ENCODE measurements at places on chromosomes 3 and 15.

DNA sequence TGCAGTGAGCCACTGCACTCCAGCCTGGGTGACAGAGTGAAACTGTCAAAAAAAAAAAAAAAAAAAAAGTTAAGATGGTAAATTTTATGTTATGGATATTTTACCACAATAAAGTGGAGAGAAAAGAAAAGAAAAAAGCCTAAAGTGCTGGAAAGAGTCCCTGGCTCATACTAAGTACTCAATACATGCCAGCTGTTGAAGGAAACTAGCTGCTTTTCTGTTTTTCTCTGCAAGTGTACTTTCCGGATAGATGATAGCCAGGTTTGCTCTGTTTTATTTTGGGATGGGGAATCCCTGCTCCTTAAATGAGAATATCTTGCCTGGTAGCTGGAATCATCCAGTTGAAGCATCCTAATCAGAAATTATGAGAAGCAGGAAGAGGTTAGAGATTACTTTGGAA is 10.9 kb downstream of the EID1 start:
- DNase-seq: no peak

- no peak for DNase-seq
Measured at GRCh38 chr3:166279636-166280035, 442.4 kb upstream of the BCHE start.

DNA sequence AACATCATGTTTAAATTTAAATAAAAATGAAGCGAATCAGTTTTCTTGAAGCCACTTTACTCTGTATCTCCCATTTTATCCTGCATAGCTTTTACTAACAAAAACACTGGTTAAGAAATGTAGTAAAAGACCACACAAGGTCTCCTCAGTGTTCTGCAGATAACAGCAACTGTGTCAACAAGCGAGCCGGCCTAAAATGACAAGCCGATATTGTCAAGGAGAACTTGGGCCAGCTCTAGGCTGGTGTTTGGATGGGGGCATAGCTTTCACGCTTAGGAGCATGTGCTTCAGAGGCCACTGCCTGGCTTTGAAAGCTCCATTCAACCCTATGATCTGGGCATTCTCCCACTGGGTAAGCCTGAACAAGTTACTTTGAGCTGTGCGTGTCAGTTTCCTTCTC is 38.1 kb downstream of the MFSD1 start:
- no peak for DNase-seq

DNA sequence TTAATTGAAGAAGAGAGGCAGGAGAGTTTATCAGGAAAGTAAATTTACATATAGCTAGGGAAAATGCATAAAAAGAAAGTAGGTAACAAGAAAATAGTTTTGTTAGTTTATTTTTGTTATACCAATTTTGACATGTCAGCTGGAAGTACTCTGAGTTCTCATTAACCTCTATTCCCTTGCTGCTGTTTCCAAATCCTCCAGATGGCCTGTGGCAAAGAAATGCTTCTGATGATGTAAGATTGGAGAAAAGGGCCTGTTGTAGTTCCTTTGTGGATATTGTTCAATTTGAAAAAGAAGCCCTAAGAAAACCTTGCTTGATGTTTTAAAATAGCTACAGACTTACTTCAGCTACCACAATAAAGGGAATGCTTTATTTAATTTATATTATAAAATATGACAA is 192.9 kb upstream of the SLITRK3 start:
- DNase-seq: no peak

DNA sequence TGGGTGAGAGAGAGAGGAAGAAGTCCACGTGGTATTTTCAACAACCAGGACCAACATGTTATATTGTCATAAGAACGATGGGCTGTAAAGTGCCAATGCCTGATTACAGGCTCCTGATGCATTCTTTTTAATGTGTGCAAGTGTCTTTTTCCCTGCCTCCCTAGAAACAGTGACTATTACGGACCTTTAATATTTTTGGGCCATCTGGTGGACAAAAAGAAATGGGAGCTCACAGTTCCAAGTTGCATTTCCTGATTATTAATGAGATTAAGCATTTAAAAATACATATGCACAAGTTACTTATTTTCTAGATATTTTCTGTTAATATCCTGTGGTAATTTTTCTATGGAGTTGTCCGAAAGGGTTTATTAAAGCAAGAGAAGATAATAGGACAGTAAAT is 530.2 kb downstream of the NR2F2 start:
- no peak for DNase-seq

GRCh38 chr3:49530231-49530630 is 24.0 kb upstream of the BSN start:
- no peak for DNase-seq

- peak; percentile 27 for DNase-seq
Measured at GRCh38 chr3:10551821-10552630, 46.6 kb upstream of the ATP2B2 start.

DNA sequence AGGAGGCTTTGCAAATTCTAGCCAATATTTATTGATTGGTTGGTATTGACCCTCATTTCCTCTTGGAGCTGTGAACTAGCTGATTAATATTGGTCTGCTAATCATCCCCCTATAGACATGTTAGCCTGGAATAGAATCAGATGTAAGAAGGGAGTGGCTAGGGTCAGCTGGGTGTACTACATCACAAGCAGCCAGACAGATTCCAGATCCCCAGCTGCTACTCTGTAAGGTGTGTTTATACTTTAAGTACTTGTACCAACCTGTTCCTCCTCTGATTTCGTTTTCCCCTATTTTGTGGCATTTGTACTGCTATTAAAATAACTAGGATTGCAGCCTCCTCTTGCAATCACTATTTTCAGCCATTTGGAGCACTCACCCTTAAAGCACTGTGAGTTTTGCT is 49.9 kb downstream of the PARP15 start:
- no peak for DNase-seq

DNA sequence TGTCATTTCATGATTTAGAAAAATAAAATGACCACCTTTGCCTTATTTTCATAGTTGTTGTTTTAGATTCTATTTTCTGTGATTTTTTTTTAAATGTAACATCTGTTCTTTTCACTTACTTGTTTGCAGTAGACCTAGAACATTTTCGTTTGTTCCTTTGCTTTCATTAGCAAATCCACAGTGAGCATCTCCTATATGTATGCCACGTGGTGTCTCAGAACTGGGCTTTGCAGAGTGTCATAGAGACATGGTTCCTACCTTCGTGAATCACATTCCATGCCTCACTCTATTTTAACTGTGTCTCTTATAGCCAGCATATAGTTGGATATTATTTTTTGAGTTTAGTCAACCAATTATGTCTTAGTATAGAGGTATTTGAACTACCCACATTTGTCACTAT is 118.2 kb downstream of the KLF13 start:
- no peak for DNase-seq

- DNase-seq: no peak
Measured at GRCh38 chr3:58334013-58334321, 1.3 kb downstream of the PXK start.

GRCh38 chr3:131602011-131602779 is 99.4 kb upstream of the MRPL3 start:
- DNase-seq: peak; percentile 11

GRCh38 chr15:81037952-81038743 is 37.4 kb downstream of the TLNRD1 start:
- no peak for DNase-seq
